ENCODE measurements at places on chromosomes 16 and 17.

DNA sequence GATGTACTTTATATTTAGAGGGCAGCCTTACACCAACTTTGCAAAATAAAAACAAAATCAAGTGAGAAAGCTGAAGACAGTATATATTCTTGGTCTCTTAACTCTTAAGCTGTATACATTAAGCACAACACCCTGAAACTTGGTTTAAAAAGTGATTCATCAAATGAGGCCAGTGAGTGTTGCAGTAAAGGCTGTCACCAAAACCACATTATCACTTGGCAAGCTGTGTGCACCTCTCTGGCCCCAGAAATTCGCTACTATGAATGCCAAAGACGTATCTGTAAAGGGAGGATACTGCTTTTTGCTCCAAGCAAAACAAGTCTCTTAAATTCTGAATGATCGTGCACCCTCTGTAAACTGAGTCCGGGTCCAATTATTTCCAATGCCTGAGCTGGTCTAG lies 163.9 kb downstream of the ZFHX3 start:
- no peak for DNase-seq

- DNase-seq = no peak
Observed at GRCh38 chr16:2195322-2196161, 863 bp downstream of the CASKIN1 start.

DNA sequence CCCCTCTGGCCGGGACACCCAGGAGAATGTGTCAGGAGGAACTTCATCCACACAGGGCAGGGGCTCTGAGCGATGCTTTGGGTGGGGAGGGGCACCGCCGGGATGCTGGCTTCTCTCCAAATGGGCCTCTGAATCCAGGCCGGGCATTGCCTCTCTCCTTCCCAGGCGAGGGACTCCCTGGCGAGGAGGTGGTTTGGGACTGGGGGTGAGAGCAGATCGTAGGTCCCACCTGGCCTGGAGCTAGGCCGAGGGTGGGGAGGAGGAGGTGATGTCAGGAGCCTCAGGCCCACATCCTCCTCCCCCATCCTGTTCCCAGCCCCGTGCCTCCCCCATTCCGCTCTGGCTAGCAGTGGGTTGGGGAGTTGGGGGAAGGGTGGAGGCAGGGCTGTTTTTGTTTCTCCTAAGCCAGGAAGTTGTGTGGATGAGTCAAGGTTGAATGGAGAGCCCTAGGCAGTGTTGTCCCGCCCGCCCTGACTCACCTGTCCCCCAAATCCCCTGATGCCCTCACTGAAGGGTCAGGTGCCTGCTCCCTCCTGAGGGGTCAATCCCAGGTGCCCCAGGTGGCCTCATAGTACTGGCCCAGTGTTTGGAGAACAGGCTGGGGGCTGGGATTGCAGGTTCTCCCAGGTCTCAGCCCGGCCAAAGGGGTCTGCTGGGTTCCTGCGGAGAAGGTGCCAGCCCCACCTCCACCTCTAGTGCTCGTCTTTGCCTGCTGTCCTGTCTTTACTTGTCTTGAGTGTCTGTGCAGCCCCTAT lies 2.8 kb downstream of the GRB7 start:
- DNase-seq = no peak

- no peak for DNase-seq
Observed at GRCh38 chr17:4641297-4642195, at the start of gene ALOX15. Gene ALOX15, minus strand, starts transcription at chr17:4641678. Its CDS starts 27 bp downstream, at chr17:4641651.

DNA sequence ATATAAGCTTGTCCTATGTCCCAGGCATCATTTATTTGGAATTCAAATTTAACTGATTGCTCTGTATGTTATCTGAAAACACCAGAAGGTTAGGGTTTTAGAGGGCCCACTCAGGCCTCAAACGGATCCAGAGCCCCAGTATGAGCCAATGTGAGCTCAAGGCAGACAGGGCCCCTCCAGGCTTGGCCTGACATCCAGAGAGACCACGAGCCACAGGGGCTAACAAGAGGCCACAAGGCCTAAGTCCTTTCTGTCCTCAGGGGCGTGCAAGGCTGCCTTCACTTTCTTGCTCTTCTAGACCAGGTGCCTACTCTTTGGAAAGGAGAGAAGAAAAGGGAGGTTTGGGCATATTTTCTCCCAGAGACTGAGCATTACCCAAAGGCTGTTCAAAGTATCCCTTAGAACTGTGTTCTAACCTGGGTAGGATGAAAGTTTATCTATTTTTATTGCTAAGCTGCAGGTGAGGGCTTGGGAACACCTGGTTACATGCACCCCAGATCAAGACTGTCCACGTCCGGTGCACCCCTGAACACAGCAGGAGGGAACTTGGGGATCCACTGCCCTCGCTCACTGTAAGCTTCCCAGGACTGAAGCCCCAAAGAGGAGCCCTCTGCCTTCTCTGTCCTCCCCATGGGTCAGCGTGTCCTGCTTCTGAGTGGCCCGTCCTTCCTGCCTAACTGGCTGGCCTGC lies 1.5 kb upstream of the ENGASE start:
- peak; percentile 35 for DNase-seq

DNA sequence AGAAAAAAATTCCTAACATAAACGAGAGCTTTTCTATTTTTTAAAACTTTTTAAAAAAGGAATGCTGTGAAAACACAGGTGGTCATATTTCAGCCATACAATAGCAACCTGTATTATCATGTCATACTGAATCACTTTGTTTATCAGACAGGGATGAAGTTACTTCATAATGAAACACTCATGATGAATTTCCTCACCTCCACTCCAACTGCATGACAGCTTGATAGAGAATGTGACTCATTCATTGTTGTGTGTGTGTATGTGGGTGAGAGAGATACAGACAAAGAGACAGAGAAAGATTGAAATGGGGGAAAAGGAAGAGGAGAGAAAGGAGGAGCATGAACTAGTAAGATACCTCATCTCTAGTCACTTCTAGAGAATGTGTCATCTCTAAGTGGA lies 109.0 kb downstream of the SYCE1L start:
- DNase-seq = no peak

DNA sequence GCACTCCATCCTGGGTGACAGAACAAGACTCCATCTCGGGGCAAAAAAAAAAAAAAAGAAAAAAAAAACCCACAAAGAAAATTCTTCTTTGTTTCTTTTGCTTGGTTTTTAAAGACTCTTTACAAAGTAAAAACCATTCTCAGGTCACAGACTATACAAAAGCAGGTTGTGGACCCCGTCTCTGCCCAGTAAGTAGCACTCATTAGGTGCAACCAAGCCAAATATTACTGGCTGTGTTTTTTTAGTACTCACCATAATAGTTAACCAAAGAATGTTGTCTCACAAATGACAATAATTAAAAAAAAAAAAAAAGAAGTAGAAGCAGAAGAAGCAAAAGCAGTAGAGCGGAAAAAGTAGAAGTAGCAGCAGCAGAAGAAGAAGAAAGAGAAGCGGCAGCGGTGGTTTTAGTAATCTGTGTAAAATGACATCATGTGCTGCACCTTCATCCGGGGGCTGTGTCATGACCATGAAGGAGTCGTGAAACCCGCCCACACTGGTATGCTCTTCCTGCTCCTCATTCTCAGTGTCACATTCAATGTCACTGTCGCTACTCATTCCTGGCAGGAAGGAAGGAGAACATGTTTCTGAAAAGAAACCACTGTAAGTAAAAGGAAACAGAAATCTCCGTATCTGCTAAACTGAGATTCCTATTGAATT lies 105.4 kb downstream of the TRIM37 start:
- DNase-seq = no peak

GRCh38 chr17:58315281-58315711 lies 13.3 kb downstream of the TSPOAP1 start:
- no peak for DNase-seq

DNA sequence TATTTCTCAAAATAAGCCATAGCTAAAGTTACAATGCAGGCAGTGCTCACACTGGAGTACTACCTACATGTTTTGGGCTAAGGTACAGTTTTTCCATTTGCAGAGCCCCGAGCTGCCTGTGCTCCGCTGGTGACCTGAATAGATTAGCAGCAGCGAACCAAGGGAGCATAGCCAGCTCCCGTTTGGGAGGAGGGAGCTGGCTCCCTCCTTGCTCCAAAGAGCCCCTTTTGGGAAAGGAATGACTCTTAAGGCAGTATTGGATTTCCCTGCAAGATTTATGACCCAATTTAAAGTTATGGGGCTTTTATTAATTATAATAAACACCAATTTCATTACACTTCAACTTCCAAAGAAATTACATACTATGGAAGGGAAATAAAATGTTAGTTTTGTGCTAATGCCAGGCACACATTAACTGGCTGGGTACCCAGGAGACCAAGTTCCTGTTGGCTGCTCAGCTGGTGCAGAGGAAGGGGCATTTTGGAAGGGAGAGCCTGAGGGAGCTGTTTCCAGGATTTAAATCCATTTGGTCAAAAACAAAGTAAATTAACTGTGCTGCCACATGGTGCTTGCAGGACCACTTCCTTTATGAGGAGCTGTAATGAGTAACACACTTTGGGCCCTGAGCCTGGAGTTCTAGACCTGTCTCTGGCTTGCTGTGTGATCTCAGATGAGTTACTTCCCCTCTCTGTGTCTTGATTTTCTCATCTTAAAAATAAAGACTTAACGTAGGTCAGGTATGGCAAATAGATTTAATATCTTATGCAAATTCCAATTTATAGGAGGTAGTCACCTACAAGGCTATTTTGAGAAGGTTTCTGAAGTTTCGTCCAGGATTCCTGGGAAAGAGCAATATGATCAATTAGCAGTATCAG lies 362.1 kb upstream of the CCL2 start:
- no peak for DNase-seq

GRCh38 chr17:71485426-71485825 lies 635.4 kb upstream of the SOX9 start:
- DNase-seq = no peak

DNA sequence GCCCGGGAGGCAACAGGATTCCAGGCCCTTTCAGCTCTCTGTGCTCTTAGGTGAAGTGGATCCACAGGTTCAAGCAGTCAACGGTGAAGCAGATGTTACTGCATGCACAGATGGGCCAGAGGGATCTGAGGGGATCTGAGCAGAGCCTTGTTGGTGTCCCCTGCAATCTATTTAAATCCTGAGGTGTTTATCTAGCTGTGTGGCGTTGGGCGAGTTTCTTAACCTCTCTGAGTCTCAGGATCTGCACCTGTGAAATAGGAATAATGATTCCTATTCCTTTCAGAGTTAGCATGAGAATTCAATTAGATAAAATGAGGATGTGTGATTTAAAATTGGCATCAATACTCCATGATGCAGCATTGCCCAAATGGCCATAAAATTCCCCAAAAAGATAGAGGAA lies 237.3 kb upstream of the CDH5 start:
- DNase-seq = no peak

- no peak for DNase-seq
Observed at GRCh38 chr16:61569028-61569427, 467.2 kb downstream of the CDH8 start.

DNA sequence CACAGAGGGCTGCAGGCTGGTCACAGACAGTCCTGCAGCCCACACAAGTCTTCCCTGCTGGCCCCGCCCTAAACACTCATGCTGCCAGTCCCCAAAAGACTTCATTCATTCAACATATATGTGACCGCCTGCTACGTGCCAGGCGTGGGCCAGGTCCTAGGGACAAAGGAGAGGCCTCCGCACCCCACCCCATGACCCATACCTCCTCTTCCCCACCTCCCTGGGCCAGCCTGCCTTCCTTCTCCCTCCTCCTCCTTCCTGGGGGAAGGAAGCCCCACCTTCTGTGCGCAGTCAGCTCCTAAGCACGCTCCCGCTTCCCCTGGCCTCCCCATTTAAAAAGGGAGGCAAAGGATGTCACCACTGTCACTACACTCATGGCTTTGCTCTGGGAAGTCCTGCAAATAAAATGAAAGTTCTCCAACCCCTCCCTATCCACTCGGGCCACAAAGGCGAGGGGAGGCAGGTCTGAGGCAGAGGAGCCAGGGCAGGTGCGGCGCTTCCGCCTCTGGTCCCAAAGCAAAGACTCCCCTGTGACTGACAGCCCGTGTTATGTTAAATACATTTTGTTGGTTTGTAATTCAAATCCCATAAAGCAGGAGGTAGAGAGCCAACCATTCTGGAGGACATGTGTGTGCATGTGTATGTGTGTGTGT lies 9.0 kb downstream of the DNAAF8 start:
- no peak for DNase-seq

DNA sequence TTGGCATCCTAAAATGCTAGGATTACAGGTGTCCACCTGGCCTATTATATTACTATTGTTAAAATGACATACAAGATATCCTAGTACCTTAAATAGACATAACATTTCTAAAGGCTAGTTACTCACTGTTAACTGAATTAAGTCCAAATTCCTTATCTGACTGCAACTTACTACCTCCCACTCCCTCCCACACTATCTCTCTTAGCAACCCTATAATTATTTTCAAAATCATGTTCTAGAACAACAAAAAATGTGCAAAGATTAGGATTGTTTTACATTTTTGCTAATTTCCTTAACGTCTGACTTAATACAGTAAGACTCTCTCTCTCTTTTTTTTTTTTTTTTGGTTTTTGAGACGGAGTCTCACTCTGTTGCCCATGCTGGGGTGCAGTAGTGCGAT lies 2.2 kb upstream of the ATF7IP2 start:
- no peak for DNase-seq

DNA sequence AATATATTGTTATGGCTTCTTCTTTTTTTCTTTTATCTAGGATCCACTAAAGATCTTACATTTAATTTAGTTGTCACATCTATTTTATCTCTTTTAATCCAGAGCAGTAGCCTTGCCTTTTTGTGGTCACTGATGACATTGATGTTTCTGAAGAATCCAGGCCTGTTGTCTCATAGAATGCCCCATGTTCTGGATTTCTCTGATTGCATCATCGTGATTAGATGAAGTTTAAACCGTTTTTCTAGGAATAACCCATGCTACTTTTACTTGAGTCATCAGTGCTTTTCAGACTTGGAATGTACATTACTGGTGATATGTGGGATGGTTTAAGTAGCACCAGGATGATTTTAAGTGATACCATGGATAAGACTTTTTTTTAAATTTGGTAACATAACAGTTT lies 106.4 kb upstream of the CES5A start:
- no peak for DNase-seq

GRCh38 chr16:31134091-31134571 lies 1.4 kb downstream of the PRSS8 start:
- no peak for DNase-seq

DNA sequence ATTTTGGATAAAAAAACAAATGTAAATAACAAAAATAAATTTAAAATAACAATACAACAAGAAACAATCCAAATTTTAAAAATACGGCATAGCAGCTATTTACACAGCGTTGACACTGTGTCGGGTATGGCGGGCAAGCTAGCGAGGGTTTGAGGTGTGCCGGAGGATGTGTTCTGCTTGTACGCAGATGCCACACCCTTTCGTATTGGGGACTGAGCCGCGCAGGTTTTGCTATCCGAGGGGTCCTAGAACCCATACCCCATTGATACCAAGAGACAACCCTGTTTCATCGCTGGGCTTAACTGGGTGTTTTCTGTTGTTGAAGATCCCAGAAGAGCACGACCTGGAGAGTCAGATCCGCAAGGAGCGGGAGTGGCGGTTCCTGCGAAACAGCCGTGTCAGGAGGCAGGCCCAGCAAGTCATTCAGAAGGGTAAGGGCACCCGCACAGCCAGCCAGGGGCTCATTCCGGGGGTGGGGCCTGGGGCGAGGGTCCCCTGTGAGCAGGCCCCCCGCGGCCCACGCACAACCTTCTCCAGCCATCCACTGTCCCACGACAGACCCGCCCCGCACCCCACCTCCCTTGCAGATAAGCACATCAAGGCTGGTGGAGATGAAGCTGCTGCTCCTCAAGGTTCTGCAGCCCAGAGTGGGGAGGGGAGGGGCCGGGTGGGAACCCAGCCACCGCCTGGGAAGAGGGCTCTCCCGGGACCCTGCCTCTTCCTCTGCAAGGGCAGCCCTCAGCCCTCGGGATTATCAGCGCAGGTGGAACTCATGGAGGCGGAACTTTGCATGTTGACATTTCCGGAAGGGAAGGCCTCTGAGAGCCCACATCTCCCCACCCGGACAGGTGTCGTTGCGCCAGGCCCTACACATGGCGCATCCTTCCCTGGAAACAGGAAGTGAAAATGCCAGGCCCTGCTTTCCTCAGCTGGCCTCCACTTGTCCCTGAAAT lies 51.2 kb upstream of the CHMP6 start:
- no peak for DNase-seq

Measured in psoas muscle (tissue), 8 donors.